Left renal cortex interstitium (tissue), 4 donors: ENCODE measurements at places on chromosomes 13 and 19.

DNA sequence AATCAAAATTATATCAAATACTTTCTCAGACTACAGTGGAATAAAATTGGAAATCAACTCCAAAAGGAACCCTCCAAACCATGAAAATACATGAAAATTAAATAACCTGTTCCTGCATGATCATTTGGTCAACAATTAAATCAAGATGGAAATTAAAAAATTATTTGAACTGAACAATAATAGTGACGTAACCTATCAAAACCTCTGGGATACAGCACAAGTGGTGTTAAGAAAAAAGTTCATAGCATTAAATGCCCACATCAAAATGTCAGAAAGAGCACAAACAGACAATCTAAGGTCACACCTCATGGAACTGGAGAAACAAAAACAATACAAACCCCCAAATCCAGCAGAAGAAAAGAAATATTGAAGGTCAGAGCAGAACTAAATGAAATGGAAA is 1460.7 kb downstream of the OLFM4 start:
- no peak for DNase-seq

GRCh38 chr13:30745906-30746686 is 10.8 kb downstream of the ALOX5AP start:
- DNase-seq: peak; percentile 16

DNA sequence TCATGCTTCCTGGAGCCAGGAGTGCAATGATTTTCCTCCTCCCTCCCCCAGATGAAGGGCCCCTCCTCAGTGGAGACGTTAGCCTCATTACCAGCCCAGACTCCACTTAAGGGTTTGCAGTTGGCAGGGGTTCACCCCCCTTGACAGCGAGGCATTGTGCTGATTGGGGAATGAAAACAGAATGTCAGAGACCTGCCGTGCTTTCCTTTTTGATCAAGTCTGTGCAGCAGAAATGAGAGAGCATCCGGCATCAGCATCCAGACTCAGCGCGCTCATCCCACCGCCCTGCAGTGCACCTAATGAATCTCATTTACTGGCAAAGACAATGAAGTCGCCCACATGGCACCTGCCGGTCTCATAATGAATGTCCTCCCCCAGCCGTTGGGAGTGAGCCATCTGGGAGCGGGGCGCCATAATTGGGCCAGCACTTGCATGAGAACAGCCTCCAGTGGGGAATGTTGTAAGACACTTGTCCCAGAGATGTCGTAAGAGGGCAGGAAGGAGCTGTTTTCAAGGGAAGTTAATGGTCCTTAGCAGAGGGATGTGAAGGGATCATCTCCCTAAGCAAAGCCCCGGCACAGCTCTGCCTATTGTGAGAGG is 98.3 kb upstream of the UQCRFS1 start:
- DNase-seq: no peak

DNA sequence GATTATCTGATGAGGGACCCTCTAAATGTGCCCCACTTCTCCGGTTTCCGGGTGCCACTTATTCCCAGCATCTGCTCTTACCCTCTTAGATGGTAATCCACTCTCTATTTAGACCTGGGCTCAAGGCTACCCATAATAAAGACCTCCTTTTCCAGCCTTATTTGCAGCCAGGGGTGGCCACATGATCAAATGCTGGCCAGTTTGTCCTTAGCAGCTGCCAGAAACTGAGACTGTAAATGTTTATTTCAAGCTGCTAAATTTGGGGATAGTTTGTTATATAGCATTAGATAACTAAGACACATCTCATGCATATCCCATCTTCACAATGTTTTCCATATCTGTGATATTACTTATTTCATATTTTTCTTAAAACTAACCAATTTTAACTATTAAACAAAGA is 10.1 kb downstream of the THAP8 start:
- no peak for DNase-seq

DNA sequence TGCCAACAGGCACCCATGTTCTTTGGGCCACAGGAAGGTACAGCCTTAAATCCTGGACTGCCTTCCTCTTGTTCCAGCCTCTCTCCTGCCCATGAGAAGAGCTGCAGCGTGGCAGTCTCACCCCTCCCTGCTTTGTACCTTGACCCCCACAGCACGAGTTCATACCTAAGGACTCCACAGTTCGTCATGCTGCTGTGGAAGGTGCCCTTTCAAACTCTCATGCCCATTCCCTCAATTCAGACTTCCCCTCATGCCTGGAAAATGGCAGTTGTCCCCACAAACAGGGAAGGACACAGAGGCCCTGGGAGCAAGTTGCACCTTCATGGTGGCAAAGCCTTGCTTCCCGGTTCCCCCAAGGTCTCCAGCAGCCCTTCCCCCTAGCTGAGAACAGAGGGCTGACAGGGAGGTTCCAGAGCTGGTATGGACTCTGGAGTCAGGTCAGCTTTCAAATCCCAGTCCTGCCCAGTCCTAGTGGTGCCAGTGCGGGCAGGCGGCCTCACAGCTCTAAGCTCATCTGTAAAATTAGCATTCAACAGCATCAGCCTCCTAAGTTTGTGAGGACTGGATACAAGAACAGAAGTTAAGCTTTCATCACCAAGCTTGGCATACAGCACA is 8.6 kb downstream of the GSK3A start:
- DNase-seq: no peak

DNA sequence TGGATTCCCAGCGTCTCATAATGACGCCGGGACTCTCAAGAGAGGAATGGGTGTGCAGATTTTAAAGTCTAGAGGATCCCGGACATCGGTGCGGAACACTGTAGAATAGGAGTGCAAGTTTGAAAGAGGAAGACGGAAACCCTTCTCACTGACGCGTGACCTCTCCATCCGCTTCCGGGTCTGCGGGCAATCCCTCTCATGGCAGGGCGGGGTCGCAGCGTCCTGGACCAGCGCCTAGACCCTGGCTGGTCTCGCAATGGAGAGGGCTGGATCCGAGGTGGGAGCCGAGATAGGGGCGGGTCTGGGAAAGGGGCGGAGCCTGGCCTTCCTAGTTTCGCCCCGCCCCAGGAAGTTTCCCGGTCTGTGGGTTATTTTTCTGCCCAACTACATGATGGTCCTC is 4.6 kb upstream of the ZNF845 start:
- DNase-seq: no peak

GRCh38 chr13:99228737-99229691 is 28.4 kb downstream of the UBAC2 start:
- no peak for DNase-seq

DNA sequence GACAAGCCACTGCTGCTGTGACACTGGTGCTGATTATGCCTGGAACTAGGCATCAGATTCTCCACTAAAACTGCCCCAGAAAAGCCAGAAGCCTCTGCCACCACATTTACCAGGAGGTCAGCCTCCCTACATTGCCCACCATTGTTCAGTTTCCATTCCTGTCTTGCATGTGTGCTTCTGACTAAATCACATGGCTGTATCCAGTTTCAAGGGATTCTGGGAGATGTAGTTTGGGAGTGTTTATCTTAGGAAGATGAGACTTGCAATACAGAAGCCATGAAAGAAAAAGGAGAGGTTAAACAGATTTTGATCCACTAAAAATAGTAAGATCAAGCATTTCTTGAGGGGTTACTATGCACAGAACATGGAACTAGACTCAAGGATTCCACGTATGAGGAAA is 40.7 kb upstream of the SERPINE3 start:
- no peak for DNase-seq

DNA sequence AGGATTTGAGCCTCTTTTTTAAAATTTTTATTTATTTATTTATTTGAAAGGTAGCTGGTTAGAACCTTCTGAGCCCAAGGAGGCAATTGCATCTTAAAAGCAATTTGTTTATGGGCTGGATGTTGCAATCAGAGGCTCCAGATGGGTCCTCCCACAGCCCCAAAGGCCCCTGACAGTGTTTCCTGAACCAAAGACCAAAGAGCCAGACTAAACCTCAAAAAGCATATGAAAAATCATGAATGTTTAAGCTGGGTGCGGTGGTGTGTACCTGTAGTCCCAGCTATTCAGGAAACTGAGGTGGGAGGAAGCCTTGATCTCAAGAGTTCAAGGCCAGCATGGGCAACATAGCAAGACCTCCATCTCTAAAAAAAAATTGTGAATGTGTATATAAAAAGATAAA is 67.8 kb upstream of the RGCC start:
- no peak for DNase-seq

DNA sequence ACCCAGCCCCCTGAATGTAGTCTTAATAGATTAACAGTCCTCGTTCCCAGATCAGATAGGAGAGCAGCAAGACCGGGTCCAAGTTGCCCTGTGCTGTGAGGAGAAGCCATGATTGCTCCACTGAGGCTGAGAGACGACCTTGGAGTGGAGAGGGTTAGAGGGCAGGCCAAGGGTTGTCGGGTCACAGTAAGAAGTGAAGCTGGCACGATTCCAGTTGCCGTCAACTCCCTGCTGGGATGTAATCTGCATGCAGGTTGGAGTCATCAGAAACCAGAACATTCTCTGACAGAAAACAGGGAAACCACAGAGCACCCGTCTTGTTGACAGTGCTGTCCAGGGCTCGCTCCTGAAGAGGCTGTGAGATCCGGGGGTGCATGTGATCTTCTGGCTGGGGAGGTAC is 19.0 kb upstream of the ATP11A start:
- no peak for DNase-seq

DNA sequence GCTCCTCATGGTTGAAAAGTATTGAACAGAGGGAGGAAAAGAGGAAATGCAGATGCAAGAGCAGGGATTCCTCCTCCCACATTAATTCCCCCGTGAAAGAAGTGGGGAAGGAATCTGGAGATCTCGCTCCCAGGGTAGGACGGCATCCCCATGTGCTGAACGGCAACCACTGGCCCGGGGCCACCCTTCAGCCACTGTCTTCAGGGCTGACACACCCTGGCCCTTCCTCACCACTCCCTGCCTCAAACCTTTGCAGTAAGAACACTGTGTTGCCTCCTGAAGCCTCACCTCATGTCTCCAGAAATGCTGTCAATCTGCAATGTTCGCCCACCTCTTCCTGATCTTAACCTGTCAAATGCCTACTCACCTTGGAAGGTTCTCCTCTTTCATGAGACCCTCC is 10.9 kb upstream of the DOCK9 start:
- DNase-seq: no peak

GRCh38 chr19:29129148-29129547 is 83.8 kb downstream of the UQCRFS1 start:
- no peak for DNase-seq

DNA sequence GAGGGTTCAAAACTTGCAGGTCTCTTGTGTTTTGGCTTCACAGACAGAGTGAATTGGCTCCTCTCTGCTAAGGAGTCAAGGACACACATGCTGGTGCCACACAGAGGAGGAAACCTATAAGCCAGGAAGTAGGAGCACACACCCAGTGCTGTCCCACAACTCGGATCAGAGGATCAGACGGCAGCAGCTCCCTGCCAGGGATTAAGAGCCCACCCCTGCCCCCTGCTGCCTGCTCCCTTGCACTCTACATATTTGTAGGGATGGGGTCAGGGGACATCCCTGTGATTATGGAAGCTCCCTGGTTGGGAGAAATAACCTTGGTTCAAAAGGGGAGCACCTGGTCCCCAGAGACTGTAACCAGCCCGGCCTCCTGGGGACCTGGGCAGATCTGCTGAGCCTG is 77.5 kb upstream of the CLDN10 start:
- DNase-seq: no peak

GRCh38 chr13:85013006-85013405 is 786.2 kb downstream of the SLITRK6 start:
- DNase-seq: no peak

DNA sequence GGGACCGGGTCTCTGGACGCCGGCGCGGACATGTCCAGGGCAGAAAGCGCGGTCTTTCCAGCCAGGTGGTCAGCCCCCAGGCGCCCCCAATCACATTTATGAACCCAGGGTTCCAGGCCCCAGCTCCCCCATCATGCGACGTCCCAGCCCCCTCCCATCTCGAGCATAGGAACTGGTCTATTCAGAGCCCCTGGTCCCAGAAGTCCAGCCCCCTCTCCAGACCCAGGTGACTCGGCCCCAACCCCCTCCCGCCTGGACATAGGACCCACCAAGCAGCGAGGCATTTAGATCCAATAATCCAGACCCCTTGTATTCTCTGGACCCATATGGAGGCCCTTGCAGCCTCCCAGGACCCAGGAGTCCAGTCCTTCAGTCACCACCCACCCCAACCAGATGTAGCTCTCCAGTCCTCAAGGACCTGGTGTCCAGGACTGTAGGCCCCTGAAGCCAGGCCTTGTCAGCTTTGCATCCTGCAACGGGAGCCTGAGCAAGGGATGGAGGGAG is 501 bp downstream of the APLP1 start:
- no peak for DNase-seq

GRCh38 chr13:50366488-50367174 is 351.4 kb downstream of the KCNRG start:
- DNase-seq: no peak

GRCh38 chr19:53947624-53948023 is 15.1 kb upstream of the CACNG8 start:
- no peak for DNase-seq

DNA sequence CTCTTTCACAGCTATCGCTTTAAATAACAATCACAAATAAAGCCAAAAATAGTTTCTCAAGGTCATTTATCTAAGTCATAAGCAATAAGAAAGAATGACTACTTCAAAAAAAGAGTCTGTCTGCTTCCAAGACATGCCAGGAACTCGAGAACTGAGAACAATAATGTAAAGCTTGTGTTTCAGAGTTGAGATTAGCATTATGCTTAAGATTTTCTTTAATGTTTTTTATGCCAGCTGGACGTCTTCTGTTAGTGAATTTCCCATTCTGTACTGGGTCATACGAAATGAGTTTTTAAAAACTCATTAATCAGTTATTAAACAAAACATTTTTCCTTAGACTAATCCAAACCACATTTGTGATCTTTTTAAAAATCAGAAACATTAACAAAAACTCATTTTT is 3.2 kb upstream of the SPRYD7 start:
- DNase-seq: no peak

- no peak for DNase-seq
These were observed 53.9 kb upstream of the GAS6 start for GRCh38 chr13:113917594-113918371.
